ENCODE measurements at places on chromosomes 5 and 9.

DNA sequence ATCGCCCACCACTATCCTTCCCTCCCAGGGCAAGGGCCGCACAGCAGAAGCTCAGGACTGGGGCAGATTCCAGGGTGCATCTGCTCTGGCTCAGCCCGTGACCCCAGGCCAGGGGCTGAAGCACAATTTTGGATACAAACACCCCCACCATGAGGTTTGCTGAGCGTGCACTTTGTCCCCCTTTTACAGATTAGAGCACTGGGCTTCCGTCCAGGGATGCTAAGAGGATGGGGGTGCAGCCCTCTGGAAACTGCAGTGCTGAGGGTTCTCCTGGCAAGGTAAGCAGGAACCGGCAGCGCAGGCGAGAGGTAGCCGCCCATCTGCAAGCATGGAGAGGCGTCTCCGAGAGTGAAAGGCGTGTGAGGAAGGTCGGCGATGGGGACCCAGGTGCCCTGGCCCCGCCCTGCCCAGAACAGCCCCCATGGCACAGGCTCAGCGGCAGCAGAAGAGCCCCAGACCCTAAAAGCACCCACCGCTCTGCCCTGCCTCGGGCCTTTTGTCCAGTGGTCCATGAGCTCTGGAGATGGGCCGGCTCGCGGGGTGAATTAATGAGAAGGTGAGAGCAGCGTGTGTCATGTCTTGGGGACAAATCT, 54.5 kb upstream of the OLFM1 start:
- no peak for DNase-seq

- DNase-seq, result no peak
Measured at GRCh38 chr5:53557386-53557785, 3.1 kb upstream of the NDUFS4 start.

GRCh38 chr5:6107675-6108539, 270.4 kb downstream of the MED10 start:
- no peak for DNase-seq

GRCh38 chr5:123094919-123095797, 6.1 kb downstream of the PRDM6 start:
- DNase-seq, result no peak

DNA sequence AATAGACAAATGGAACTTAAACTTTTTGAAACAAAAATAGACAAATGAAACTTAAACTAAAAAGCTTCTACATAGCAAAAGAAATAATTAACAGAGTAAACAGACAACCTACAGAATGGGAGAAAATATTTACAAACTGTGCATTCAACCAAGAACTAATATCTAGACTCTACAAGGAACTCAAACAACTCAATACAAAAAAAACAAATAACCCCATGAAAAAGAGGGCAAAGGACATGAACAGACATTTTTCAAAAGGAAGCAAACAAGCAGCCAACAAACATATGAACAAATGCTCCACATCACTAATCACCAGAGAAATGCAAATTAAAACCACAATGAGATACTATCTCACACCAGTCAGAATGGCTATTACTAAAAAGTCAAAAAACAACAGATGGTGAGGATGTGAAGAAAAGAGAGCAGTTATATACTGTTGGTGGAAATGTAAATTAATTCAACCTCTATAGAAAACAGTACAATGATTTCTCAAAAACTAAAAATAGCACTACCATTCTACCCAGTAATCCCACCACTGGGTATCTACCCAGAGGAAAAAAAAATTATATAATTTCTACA, 170.8 kb upstream of the RGMB start:
- no peak for DNase-seq

DNA sequence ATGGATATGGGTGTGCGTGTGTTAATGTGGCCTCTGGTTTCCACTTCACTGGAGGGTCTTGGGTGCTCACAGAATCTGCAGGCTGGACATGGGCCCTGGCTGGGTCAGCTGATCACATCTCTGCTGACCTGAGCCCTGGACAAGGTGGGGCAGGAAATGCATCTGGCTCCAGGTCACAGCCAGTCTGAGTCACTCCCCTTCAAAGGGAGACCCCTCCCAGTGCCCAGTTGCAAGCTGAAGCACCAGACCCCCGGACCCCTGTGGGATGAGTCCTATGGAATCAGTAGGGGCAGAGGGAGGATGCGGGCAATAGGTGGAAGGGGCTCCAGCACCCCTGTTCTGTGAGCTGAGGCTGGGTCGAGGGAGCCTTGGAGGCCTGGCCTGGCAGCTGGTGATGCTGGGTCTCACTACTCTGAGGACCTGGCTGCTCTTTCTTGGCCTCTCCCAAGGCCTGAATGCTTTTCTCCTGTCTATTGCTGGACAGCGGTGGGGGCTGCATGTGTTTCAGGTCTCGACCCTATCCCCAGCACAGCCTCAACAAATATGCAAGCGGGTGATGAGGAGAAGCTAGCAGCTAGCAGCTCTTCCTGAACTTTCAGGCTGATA, 54.5 kb downstream of the PHF2 start:
- no peak for DNase-seq

DNA sequence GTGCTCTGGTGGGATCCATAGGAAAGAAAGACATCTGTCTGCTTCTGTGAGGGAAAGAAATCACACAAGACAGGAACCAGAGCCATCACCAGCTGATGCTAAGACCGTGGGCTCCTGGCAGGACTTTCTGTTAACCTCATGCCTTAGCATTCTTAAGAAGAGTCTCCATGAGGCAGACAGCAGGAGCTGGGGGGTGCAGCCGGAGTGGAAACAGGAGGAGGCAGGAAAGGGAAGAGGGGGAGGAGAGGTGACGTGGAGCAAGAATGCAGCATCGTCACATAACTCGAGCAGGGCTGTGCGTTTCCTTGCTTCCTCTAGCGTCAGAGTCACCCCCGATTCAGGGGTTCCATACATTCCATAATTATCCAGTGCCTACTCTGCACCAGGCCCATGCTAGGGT, 53.6 kb downstream of the ERGIC1 start:
- DNase-seq, result no peak

GRCh38 chr9:110135846-110136245, 72.1 kb downstream of the C9orf152 start:
- no peak for DNase-seq

DNA sequence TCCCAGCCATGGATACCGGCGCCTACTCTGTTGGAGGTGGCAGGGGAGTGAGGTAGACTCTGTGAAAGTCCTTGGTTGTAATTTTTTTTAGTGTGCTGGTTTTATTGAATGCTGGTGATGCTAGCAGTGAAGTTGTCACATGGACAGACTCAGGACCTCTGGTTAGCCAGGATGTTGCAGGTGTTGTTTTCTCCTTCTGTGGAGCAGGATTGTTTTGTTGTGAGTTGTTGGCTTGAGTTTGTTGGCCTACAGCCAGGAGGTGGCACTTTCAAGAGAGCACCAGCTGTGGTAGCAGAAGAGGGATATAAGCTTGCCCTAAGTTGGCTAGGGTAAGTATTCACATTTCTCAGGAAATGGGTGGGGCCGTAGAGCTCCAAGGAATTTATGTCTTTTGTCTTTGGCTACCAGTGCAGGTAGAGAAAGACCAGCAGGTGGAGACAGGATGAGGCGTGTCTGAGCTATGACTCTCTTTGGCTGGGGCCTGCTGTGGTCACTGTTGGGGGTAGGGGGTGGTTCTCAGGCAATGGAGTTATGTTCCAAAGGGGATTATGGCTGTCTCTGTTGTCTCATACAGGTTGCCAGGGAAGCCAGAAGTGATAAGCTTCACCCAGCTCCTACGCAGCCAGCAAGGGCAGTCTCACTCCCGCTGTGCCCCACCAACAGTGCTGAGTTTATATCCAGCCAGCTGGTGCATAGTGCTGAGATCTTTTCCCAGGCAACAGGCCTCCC, 248.7 kb downstream of the TAF11L14 start:
- no peak for DNase-seq
